T47D (cell line): ENCODE measurements at places on chromosomes 4 and X.

- DNase-seq: no peak
These were observed 155.2 kb downstream of the ZNF330 start for GRCh38 chr4:141375855-141376254.

DNA sequence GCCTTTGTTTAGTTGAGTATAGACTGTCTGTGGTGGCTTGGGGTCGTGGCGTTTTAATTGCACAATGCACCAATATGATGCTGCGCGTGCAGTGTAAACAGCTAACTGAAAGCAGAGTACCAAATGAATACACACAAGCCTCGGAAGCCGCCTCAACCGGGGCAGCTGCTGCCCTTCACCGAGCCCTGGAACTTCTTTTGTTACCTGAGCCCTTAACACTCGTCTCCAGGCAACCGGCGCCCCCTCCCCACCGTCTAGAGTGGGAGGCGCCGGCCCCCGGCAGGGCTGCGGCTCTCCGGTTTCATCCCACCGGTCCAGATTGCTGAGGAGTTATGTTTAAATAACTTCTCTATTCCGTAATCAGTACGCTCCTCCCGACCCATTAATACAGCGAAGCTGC, 173.2 kb upstream of the TBL1X start:
- DNase-seq: no peak

DNA sequence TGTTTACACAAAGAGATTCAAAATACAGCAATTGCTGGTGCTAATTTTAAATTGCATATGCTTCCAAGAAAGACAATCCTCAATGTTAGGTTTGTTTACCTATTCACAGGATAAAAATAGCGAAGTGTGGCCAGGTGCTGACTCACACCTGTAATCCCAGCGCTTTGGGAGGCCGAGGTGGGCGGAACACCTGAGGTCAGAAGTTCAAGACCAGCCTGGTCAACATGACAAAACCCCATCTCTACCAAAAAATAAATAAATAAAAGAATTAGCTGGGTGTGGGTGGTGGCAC, 77.7 kb downstream of the OPHN1 start:
- DNase-seq: no peak

DNA sequence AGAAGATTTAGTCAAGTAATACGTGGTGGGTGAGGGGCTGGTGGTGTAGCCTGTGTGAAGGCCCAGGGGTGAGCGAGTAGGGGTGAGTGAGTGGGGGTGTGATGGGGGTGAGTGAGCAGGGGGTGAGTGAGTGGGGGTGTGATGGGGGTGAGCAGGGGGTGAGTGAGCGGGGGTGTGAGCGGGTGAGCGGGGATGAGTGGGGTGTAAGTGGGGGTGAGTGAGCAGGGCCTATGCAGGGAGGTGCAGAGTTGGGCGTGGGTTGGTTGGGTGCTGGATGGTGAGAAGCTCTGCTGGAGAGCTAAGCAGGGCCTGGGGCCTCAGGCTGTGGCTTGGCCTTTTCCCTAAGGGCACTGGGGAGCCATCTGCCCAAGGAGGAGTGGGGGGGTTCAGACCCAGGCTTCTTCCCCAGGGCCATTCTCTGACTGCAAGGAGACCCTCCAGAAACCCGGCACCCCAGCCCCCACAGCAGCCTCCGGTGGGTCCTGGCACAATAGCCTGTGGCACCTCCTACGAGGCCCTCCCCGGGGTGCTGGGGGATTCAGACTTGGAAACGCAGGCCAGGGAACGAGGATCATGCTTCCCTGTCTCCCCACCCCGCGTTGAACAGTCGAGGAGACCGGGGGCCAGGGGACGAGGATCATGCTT, 30.4 kb downstream of the SH3TC1 start:
- no peak for DNase-seq

GRCh38 chr4:15144967-15145295, 142.7 kb downstream of the CPEB2 start:
- DNase-seq: no peak

DNA sequence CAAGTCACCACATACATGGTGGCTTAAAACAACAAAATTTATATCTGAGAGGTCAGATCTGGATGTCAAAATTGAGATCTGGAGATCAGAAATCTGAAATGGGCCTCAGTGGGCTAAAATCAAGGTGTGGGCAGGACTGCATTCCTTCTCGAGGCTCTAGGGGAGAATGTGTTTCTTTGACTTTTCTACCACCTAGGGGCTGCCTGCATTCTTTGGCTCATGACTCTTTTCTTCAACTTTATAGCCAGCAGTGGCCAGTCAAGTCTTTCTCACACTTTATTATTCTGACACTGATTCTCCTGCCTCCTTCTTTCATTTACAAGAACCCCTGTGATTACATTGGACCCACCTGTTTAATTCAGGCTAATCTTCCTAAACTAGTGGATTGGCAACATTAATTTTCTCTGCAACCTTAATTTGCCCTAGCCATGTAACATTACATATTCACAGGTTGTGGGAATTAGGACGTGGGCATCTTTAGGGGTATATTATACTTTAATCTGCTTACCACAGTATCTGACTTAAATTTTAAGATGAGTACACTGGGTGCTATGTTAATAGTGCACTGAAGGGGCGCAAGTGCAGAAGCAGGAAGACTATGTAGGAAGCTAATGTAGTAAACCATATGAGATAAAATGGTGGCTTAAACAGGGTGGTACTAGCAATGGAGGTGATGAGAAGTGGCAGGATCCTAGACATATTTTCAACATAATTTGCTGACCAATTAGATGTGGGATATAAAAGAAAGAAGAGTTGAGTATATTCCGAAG, 188.0 kb downstream of the SLC4A4 start:
- DNase-seq: peak; percentile 5

DNA sequence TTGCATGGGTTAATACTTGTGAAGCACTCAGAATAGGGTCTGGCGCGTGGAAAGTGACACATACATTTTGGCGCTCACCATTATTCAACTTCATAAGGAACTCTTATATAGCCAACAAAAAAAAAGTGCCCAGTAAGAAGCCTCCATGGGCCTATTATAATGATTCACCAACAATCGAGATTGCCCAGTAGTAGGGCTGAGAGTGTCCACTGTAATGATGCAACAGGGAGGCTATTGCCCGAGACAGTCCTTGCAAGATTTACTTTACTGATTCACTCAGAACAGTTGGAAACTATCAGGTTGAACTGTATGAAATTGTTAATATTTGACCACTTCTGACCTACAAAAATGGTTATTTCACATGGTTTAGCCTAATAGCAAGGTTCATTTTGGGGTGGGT, 86.0 kb downstream of the PJA1 start:
- DNase-seq: no peak

- peak; percentile 11 for DNase-seq
These were observed 125.0 kb downstream of the ARHGAP6 start for GRCh38 chrX:11540532-11541377.

- no peak for DNase-seq
These were observed 121.0 kb downstream of the PCDH10 start for GRCh38 chr4:133270021-133270570.

DNA sequence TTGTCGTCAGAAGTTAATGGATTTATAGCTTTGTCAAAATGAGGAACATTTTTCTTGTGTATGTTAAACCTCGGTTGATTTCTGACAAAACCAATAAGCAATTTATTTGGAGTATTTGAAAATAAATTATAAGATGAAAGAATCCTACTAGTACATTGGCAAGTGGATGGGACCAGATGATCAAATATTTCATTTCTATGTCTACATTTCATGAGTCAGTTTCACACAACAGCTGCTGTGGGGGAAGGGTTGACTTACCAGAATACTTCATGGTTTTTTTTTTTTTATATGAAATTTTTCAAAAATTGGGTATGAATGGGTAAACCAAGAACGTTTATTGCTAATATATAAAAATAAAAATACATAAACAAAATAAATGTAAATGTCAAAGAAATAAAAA, 39.4 kb downstream of the RAPGEF2 start:
- DNase-seq: no peak

DNA sequence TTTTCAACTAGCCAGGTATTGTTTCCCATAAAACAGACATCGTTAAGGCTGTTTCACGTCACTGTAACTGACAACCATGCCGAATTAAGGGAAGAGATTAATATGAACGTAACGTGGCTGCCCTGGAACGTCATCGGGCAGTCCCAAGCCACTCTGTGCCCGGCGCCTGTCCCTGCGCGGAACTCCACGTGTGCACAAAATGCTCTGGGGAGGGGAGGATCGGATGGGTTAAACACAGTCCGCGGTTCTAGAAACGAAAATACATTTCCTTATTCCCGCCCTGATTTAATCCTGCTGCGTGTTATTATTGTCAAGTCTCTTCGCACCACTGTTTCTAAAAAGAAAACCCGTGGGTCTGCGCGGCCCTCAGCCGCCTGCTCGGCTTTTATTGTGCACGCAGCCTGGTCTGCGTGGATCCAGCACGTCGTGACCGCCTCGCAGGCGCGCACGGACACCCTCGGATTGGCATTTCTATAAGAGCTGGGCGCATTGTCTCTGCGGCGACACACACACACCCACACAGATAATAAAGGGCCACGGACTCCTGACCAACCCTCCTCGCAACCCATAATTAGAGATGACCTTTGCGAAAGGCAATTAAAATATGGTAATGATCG, 69.6 kb upstream of the BCOR start:
- DNase-seq: no peak

- no peak for DNase-seq
These were observed 42.8 kb upstream of the FGF16 start for GRCh38 chrX:77404419-77404818.

- no peak for DNase-seq
These were observed 75.1 kb upstream of the TMEM164 start for GRCh38 chrX:109927663-109928273.

GRCh38 chr4:41611881-41612871, 74.2 kb downstream of the LIMCH1 start:
- no peak for DNase-seq

GRCh38 chr4:88070031-88070430, 62.6 kb downstream of the PKD2 start:
- no peak for DNase-seq

- DNase-seq: no peak
These were observed 35.4 kb upstream of the SPON2 start for GRCh38 chr4:1207603-1208265.

- DNase-seq: no peak
These were observed 67.5 kb downstream of the PRR32 start for GRCh38 chrX:126886997-126887396.

GRCh38 chrX:2521092-2521926, 20.5 kb upstream of the DHRSX start:
- DNase-seq: no peak

DNA sequence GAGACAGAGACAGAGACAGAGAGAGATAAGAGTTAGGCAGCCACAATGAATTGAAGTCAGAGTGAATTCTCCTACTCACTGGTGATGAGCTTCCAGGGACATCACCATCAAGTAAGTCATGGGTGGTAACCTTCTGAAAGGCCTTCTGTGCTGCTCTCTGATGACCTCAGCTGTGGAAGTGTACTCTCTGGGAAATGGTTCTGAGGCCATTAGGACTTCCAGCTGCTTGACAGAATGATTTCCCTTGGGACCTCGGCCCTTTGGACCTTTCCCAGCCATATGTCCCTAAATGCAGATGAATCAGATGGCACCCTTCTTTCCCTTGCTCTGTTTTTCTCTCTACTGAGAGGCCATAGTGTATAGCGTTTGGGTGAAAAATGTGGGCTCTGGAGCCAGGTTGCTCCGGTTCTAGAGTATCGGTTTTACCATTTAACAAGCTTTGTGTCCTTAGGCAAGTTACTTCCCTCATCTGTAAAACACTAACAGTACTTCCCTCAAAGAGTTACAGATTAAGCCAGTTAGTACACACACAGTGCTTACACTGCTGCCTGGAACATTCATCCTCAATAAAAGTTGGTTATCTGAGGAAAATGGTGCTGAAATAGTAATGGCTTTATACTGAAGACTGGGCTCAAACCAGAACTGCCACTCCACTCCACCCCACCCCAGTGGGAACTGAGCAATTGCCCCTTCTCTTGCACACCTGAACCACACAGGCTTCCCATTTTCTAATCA, 7.6 kb downstream of the SEPTIN11 start:
- DNase-seq: no peak

DNA sequence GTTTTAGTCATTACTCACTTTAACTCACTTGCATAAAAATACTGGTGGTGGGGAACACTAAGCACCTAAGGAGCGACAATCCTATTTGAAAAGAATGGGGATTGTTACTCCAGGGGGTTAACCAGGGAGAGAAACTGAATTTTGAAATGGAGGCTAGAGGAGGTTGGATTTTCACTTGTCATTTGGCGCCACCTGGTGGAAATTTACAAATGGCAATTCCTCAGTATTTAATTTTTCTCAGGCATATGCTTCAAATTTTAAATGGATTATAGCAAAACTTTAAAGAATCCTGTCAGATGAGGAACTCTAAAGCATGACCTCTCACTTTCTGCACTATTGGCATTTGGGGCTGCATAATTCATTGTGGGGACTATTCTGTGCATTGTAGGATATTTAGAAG, 2.7 kb upstream of the GEMIN8 start:
- DNase-seq: peak; percentile 30

- DNase-seq: no peak
These were observed 16.7 kb downstream of the TMSB4X start for GRCh38 chrX:12991575-12991974.

- DNase-seq: no peak
These were observed 25.7 kb downstream of the SEPTIN6 start for GRCh38 chrX:119667111-119667878.

DNA sequence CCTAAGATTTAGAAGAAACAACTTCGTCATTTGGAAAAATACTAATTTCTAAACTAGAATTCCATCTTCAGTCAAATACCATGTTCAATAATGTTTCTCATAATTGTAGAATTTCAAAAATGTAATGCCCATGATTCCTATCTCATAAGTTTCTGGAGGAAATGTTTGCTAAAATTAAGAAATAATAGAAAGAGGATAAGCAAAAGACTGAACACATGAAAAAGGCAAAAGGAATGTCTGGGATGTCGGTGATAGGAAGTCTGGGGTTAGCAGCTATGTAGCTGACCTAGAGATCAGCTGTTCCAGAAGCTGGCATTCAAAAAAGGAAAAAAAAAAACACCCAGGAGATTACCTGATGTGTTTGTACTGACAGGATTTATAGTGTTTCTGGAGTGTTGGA, 18.9 kb upstream of the PCDH10 start:
- no peak for DNase-seq

DNA sequence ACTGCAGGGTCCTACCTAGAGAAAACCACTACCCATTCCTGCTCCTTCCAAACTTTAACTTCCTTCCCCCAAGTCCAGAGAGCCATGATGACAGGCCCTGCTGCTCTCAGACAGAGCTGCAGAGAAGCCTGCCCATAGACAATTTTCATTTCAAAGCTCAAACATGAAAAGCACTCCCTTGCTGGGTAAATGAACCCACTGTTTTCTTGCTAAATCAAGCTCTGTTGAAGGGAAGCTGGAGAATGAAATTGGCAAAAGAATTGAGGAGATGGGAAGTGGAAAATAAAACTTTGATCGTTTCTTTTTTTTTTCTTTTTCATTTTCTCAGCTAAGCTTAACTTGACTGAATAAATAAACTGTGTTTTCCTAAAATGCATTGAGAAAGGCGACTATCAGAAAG, 331.1 kb upstream of the CPEB2 start:
- DNase-seq: no peak

GRCh38 chrX:131830400-131831184, 192.5 kb upstream of the STK26 start:
- peak; percentile 90 for DNase-seq

GRCh38 chr4:139969635-139970266, 184.2 kb downstream of the MAML3 start:
- no peak for DNase-seq

- DNase-seq: no peak
These were observed at the start of gene ADH1C for GRCh38 chr4:99352602-99353537. Gene ADH1C (minus strand): TSS chr4:99352746. CDS start chr4:99352675, 71 bp downstream.

- no peak for DNase-seq
These were observed 111.1 kb upstream of the JADE1 start for GRCh38 chr4:128698386-128698785.
